ENCODE measurements at places on chromosomes 7 and 10.

DNA sequence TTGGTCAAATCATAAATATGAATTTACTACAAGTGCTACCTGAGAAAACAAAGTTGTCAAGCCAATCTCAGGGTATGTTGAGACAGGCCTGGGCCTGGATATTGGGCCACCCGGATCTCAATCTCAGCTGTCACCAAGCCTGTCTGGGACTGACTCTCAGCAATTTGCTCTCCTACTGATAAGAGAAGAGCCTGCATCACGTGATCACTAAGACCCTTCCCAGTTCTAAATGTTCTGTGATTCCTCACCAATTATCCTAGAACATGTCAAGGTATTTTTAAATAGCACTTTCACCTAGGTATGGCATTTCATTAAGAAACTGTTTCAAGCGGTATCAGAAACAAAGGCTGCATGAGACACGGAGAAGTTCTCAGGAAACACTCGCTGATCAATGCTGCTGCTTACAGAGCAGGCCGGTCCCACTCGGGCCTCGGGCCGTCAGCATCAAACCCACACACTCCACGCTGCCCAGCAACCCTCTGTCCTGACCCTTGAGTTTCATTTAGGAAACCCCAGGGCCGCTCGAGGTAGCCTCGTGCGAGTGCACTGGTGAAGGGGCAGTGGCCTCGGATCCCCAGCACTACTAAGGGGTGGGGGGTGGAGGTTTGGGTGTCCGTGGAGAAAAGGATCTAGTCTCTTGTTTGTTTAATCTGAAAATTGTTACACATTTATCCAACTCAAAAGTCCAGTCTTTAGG lies 4.1 kb downstream of the KLF6 start:
- DNase-seq: no peak

GRCh38 chr7:45084336-45084735 lies 4.4 kb downstream of the NACAD start:
- DNase-seq: no peak

- DNase-seq: no peak
Observed at GRCh38 chr7:80678707-80679106, 40.3 kb downstream of the CD36 start.

GRCh38 chr10:128571745-128572144 lies 445.5 kb upstream of the MKI67 start:
- no peak for DNase-seq

- no peak for DNase-seq
Observed at GRCh38 chr10:62851442-62851841, 35.3 kb upstream of the EGR2 start.

DNA sequence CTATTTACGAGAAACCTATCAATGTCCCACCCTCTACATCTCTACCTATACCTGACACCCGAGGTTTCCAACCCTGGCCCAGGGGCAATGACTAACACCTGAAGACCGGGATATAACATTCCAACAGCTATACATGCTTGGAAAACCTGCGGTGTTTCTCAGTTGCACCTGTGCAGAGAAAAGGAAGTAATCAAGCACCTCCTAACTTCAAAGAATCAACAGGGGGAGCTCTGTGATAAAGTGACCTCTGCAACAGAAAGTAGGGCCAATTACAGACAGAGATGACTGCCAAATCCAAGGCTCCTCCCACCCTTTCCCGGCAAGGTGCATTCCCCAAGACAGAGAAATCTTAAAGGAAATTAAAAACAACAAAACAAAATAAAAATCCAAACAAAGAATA lies 41.3 kb downstream of the CCDC6 start:
- peak; percentile 11 for DNase-seq

DNA sequence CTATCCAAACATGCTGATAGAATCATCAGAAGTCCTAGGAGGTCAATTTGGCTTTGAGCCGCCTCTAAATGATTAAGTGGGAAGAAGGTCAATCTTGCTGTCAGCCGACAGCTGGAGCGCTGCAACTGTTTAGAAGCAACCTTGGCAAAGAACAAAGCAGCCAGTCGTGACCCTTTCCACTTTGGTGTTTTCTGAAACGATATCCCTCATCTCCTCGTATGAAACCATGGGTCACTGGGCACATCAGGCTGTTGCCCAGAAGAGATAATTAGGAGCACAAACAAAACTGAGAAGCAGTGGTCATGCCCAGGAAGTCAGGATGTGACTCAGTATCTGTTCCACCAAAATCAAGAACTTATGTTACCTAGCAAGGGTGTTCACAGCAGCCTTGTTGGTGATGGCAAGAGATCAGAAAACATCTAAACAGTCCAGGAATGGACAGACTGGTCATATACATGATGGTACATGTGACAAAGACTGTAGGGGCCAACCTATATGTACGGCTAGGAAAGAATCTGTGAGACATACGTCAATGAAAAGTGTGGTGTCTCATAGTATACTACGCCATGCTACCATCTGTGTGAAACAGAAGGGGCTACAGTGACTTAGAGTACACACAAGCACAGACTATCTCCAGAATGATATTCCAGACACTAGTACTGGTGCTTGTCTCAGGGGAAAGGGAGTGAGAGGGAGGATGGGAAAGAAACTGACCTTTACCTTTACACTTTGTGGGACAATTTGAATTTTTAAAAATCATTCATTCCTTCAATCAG lies 22.4 kb downstream of the STN1 start:
- peak; percentile 50 for DNase-seq

DNA sequence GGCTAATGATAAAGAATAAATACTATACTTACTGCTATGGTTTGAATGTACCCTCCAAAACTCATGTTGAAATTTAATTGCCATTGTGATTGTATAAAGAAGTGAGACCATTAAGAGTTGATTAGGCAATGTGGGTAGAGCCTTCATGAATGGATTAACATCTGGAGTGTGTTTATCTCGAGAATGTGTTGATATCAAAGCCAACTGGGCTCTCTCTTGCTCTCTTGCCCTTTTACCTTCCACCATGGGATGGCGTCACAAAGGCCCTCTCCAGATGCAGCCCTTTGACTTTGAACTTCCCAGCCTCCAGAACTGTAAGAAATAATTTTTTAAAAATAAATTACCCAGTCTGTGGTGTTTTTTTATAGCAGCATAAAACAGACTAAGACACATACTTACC lies 50.1 kb upstream of the GHITM start:
- DNase-seq: no peak

- peak; percentile 21 for DNase-seq
Observed at GRCh38 chr7:7792056-7792455, 73.6 kb upstream of the RPA3 start.

DNA sequence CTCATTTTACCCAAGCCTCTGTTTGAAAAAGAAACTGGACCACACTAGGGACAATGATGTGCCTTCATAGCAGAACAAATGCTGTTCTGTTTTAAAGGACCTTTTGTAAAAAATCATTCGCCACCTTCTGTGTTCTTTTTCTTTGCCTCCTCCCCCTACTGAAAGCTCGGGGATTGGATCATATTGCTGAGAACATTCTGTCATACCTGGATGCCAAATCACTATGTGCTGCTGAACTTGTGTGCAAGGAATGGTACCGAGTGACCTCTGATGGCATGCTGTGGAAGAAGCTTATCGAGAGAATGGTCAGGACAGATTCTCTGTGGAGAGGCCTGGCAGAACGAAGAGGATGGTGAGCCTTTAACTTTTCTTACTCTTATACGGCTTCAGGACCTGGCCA lies 62.2 kb downstream of the POLL start:
- no peak for DNase-seq

- DNase-seq: no peak
Observed at GRCh38 chr7:128941323-128941890, 3.7 kb downstream of the IRF5 start.

DNA sequence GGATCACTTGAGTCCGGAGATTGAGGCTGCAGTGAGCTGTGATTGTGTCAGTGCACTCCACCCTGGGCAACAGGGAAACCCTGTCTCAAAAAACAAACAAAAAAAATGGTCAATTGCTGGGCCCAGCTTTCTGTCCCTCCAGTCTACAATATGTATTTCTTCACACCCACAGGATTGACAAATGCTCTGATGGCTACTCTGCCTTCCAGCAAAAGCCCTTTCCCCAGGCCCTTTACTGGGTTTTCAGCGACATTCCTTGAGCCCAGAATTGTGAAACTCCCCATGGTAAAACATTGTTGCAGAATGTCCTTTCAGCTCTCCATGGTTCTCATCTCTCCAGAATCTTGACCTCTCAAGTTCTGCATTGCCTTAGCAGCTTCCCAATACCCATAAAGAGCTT lies 23.7 kb upstream of the TNKS2 start:
- no peak for DNase-seq

DNA sequence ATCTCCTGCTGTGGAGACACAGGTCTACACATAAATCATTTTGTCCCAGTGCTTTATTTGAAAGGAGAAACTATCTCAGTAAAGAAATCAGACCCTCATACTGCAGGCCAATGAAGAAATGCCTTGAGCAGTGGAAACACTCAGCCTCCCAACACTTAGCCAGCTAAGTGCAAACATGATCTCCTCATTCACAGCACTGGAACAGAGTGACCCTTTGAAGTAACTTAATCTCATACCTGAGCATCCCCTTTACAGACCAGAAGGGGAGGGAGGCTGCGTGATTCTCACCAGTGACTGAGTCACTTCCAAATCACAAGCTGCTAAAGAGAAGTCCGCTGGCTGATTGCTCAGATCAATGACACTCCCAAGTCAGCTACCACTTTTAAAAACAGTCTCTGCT lies 4.5 kb downstream of the CHST15 start:
- no peak for DNase-seq

DNA sequence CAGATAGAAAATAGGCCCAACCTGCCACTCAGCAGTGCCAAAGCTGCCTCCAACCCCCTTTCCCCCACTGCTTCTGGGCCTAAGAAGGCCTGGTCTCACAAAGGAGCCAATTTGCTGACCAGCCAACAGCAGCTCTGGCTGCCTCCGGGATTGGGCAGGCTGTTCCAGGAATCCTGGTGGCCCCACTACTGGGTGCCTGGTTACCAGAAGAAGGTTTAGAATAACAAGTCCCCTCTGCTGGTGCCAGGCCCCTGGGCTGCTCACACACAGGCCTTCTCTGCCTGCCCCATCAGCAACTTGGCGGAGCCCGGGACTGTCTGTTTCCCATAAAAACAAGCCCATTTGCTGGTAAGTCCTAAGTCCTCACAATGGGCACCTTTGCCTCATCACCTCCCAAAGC lies 1.2 kb downstream of the PHKG1 start:
- DNase-seq: no peak

- no peak for DNase-seq
Observed at GRCh38 chr10:99921948-99922347, 87.8 kb downstream of the DNMBP start.

DNA sequence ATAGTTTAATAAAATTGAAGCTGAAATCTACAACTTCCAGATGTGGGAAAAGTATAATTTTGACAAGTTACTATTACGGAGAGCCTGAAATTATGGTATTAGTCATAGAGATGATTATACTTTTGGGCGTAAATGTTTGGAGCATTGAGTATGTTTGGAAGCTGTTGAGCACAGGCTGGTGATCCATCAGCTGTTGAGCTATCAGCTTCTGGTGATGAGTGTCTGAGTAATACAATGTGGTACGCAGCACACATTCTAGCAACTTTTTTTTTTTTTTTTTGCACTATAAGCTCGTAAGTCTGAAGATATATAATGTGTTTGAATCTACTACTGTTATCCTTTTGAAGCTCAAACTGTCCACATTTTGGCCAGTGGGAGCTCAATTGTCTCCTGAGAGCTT lies 123.4 kb downstream of the ATE1 start:
- peak; percentile 85 for DNase-seq

- no peak for DNase-seq
Observed at GRCh38 chr7:158672975-158673374, 31.6 kb downstream of the NCAPG2 start.

DNA sequence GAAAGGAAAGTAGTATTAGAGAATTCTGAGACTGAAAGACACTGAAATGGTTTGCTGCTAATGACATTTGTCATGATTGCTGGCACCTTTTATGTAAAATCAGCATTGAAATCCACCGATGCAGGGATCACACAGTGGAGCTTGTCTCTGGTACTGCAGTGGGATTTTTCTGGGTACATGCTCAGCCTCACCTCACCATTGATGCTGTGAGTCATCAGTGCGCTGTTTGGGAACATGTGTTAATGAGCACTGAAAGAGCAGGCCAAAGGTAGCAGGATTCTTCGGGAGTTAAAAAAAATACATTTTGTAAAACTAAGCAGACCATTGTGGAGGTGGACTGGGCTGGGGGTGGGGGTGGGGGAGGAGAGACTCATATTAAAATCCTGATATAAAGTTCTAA lies 174.9 kb downstream of the CREB5 start:
- DNase-seq: no peak

- peak; percentile 60 for DNase-seq
Observed at GRCh38 chr10:70528741-70529362, 50.3 kb downstream of the PALD1 start.
